Transverse colon (tissue), 4 donors: ENCODE measurements at places on chromosomes 16 and 17. TPM values are rescaled to one million over a fixed set of nuclear protein-coding genes. Genes with fewer than 3 reads are reported as not detected.

DNA sequence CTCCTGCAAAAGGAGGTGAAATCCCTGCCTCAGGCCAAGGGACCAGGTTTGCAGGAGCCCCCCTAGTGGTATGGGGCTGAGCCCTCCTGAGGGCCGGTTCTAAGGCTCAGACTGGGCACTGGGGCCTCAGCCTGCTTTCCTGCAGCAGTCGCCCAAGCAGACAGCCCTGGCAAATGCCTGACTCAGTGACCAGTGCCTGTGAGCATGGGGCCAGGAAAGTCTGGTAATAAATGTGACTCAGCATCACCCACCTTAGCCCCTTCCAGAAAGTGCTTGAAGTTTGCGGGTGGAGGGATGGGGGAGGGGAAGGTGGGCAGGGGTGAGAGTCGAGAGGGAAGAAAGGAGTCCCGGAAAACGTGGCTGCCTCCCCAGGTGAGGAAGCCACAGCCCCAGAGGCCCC lies 2.1 kb downstream of the MC1R start:
- DNase-seq: no peak

DNA sequence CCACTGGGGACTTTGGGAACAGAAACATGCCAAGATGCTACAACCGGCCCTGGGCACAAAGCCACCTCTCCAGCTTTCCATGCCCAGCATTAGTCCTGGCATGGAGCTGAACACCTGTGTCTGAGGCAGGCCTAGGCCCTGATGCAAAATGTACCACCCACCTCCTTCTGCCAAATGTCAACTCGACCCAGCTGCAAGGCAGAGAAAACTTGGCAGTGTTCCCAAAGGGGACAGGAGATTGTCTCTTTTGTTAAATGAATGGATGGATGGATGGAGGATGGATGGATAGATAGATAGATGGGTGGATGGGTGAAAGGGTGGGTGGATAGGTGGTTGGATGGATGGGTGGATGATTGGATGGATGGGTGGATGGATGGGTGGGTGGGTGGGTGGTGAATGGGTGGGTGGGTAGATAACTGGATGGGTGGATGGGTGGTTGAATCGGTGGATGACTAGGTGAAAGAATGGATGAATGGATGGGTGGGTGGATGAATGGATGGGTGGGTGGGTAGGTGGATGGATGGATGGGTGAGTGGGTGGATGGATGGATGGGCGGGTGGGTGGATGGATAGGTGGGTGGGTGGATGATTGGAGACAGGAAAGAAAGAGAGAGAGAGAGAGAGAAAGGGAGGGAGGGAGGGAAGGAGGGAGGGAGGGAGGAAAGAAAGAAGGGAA lies 73.4 kb upstream of the TNRC6C start:
- no peak for DNase-seq

The PIK3R6 gene
- 0.55 TPM for total RNA-seq

DNA sequence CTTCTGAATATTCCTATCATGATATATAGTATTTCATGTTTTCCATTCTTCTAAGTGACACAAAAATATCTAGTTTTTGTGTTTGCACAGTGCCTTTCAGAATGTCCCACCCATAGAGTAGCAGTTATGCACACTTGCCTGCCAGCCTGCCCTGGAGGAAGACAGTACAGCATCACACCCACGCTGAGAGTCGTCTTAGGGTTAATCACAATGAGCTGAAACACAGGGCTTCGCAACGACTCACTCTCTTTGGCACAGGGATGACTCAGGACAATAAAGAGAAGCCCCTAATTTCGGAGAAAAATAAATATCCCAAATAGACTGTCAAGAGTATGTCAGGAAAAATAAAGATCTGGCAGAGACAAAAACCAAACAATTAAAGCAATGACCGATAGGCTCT lies 11.6 kb upstream of the NDUFAB1 start:
- no peak for DNase-seq

The LITAFD gene
- not detected for total RNA-seq

The TM4SF5 gene
- total RNA-seq: 42.6 TPM

DNA sequence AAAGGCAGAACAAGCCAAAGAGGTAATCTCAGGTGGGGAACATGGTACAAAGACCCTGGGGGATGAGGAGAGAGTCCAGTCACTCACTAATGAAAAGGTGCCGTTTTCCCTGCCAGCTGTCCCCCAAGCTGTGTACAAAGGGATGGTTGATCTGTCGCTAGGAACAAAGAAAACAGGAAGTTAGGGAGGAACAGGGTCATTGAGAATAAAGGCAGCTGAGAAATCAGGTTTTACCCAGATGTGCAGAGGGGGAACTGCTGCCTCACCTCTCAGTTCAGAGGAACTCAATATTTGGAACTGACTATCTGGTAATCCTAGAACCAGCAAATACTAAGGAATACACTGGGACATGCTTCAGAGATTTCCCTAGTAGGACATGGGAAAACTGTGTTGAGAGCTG lies 1.5 kb downstream of the RSKR start:
- no peak for DNase-seq

DNA sequence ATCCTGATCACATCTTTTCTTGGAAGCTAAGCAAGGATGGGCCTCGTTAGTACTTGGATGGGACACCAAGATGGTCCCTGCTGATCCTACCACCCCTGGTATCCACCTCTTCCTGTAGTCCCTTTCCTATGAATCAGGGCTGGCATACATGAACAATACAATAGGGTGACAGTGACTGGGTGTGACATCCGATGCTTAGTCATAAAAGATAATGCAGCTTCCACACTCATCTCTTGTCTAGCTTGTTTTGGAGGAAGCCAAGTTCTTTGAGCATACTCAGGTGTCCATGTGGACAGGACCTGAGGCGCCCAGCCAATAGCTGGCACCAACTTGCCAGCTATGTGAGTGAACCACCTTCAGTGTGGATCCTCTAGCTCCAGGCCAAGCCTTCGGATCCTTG lies 62.5 kb upstream of the NFAT5 start:
- no peak for DNase-seq

GRCh38 chr17:27565874-27566670 lies 64.9 kb upstream of the LGALS9 start:
- DNase-seq: no peak

DNA sequence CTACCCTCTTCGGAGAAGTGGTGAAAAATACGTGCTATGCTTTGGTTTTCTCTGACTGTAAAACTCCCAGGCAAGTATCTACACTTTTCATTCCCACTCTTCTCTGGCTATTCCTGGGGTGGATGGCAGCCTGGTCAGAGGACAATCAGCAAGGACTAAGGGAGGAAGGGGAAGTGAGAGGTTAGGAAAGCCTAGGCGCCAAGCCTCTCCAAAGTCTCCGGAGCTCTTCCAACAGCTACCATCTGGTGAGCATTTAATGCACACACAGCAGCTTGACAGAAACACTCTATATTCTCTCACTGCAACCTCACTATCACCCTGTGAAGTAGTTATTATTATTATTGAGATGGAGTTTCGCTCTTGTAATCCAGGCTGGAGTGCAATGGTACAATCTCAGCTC lies 65.1 kb downstream of the WSCD1 start:
- no peak for DNase-seq

DNA sequence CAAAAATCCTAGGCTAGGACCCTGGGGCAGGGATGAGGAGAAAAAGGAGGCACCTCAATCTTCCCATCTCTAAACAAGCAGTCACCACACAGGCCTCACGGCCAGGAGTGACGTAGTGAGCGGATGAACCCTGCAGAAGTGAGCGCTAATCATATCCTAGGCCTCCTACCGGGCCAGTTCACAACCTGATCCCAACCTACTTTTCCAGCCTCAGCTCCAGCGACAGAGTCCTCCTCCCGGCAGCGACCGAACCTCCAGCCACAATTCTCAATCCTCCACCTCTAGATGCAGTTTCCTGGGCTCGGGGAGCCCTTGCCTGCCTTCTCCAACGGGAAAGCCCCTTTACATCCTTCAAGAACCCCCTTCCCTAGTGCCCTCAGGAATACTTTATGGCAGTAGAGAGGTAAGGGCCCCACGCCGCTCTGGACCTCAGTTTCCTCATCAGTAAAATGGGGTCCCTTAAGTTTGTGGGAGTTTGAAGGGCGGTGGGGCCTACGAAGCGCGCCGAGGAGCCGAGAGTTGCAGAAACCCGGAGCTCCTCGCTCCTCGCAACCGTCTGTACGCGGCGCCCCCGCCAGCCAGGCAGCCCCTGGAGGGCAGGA lies 1.4 kb downstream of the ZNF668 start:
- DNase-seq: peak; percentile 38

The GPR142 gene
- not detected for total RNA-seq

DNA sequence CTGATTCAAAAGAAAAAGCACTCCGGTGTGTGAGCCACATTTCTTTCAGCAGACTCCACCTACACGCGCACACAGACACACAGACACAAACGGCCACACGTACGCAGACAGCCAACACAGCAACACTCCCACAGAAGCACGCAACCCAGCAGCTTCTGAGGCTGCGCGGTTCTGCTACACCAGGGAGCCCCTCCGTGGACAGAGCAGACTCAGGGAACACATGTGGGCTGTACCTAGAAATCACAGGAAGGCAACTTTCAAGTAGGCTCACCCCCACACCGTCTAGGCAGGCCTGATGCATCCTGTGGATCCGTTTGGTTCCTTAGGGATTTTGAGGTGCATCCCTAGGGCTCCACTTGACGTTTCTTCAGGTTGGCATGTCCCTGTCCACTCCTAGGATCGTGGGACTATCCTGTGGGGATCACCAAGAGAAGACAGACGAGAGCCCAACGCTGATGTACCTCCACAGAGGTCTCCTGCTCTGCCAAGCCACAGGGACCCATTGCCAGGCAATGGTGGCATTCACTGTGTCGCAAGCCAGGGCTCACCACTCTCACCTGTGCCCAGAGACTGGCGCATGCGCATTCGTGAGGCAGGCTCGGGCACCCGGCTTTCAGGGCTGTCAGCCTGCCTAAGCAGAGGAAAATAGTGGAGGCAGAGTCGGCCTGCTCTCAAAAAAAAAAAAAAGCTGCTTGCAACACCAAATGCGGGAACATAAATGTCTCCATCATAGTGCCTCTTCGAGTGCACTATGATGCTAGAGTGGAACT lies 2333.3 kb downstream of the TP53TG3F start:
- no peak for DNase-seq

The PYY gene
- 89.2 TPM for total RNA-seq

DNA sequence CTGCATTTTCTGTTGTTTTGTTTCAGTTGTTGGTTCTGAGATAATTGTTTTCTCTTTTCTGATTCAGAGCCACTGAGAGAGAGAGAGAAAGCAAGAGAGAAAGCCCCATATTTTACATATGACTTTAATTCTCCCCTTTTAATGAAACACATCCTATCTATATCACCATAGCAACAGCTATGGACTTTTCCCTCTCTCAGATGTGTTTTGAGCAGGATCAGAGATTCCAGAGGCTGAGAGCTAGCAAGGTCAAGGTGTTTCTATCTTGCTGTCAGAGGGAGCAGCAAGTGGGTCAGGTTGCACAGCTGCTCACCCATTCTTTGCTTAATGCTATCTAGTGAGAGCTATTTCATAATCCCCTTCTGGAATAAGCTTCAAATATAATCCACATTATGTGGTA lies 415.9 kb downstream of the CA10 start:
- no peak for DNase-seq
